NCI-H1092 treated with DMSO at 0.1 percent for 48 hours (cell line): ENCODE measurements at places on chromosomes 5 and 9.

GRCh38 chr5:168992687-168993086 is 308.3 kb downstream of the SLIT3 start:
- DNase-seq: no peak

GRCh38 chr9:133238851-133239532 is 29.9 kb upstream of the OBP2B start:
- no peak for DNase-seq

GRCh38 chr9:77440057-77440456 is 208.1 kb downstream of the GNA14 start:
- DNase-seq: peak; percentile 94

DNA sequence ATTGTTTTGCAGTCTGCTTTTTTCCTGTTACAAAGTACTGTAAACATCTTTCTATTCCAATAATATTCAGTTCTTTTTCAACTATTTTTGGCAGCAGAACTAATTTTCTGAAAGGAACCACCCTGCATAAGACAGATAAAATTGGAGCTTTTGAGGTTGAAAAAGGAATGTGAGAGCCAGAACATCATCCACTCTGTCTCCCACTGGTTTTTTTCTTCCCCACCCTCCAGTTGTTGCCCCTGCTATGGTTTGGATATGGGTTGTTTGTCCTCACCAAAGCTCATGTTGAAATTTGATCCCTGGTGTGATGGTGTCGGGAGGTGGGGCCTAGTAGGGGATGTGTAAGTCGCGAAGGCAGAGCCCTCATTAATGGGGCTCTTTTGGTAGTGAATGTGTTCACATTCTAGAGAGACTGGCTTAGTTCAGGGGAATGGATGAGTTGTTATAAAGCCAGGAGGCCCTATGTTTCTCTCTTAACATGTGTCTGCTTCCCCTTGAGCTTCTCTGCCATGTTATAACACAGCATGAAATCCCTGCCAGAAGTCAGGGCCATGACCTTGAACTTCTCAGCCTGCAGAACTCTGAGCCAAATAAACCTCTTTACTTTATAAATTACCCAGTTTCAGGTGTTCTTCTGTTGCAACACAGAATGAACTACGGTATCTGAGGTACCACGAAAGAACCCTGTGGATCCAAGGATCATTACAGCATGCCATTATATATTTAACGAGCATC is 34.8 kb upstream of the MAST4 start:
- no peak for DNase-seq

DNA sequence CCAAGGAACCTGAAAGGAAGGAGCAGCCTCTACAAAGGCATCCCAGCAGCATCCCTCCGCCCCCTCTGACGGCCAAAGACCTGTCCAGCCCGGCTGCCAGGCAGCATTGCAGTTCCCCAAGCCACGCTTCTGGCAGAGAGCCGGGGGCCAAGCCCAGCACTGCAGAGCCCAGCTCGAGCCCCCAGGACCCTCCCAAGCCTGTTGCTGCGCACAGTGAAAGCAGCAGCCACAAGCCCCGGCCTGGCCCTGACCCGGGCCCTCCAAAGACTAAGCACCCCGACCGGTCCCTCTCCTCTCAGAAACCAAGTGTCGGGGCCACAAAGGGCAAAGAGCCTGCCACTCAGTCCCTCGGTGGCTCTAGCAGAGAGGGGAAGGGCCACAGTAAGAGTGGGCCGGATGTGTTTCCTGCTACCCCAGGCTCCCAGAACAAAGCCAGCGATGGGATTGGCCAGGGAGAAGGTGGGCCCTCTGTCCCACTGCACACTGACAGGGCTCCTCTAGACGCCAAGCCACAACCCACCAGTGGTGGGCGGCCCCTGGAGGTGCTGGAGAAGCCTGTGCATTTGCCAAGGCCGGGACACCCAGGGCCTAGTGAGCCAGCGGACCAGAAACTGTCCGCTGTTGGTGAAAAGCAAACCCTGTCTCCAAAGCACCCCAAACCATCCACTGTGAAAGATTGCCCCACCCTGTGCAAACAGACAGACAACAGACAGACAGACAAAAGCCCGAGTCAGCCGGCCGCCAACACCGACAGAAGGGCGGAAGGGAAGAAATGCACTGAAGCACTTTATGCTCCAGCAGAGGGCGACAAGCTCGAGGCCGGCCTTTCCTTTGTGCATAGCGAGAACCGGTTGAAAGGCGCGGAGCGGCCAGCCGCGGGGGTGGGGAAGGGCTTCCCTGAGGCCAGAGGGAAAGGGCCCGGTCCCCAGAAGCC is 30.8 kb downstream of the CD180 start:
- DNase-seq: no peak

- DNase-seq: no peak
Measured at GRCh38 chr9:127049044-127049443, 73.4 kb downstream of the ANGPTL2 start.

DNA sequence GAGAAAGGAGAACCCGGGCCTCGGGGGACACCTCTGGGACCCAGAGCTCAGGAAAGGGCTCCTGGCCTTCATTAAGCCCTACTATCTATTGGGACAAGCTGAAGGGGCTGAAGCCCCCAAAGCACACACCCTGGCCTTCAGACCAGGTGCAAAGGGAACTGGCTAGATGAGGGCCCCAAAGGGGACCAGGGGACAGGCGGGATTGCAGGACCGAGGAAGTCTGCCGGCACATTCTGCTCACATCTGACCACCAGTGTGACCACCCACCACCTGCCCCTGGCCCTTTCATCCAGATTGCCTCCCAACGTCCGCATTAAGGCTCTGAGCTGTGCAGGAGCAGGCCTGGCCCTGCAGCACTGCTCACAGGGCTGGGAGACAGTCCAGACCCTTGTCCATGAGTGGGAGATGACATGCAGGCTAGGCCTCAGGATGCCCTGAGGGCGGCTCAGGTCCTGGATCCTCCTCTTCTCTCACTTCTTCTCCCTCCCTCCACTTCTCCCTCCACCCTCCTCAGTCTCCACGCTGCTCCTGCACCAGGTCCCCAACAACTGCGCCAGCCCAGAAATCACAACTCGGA is 19.2 kb downstream of the PSD2 start:
- DNase-seq: no peak

DNA sequence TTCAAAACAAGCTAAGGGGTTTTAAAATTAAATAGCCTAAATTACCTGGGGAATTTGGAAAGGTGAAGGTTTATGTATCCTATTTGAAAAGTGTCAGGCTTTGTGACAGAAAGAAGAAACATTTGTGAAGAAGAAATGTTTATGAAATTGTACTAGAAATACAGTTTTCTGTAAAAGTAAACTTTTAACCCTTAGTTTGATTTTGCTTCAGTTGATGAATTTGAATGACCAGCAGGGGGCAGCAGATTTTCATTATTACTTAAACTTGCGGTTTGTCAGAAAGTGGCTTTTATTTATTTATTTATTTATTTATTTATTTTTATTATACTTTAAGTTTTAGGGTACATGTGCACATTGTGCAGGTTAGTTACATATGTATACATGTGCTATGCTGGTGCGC is 58.1 kb downstream of the NNT start:
- DNase-seq: no peak

DNA sequence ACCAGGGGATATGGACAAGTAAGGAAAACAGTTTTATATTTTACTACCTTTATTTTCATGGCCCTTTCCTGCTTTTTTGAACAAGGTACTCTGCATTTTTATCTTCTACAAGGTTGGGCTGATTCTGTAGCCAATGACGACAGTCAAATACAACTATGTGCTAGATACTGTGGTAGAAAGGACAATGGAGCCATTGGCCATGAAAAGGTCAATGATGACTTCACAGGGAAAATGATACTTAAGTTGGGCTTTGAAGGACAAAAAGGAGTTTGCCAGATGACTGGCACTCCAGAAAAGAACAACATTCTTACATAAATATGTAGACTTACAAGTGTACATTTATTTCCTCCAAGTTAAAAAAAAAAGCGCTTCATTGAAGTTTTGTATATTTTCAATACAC is 663 bp downstream of the INSL6 start:
- DNase-seq: no peak

- no peak for DNase-seq
Measured at GRCh38 chr9:72497447-72498046, 23.9 kb upstream of the TMC1 start.

DNA sequence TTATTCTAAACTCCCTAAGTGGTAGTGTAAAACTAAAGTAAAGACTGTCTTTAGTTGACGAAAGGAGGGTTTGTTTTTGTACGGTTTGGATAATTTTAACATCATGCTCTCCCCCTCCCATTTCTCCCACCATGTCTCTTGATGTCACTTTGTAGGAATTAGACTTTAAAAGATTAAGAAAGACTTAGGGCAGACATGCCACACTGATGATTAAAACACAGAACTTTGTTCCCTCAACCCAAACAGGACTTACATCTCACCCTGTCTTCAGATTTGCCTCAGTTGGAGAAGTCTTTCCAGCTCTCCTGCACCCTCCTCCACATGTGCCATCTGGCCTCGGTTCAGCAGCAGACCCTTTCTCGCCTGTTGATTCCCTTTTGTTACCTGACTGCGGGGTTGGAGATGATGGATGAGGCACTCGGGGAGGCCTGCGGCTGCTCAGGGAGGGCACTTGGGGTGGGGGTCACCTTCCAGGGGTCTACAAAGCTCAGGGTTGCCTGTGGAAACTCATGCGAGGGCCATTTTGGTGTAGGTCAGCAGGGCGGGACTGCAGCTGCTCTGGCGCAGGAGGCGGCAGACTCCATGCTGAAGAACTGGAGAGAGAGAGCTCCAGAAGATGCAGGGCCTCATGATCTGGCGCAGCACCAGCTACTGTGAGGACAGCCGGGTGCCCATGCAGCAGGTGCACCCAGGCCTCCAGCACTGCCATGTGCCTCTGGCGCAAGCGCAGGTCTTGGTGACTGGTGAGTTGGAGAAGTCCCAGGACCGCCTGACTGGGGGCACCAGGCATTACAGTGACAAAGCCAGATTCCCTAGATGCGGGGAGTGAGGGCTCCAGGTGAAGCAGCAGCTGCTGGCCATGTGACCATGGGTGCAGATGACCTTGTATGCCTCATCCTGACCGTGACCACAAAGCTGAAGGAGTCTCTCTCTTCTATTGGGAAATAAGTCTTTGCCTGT is 24.5 kb upstream of the EXOC3 start:
- DNase-seq: peak; percentile 36

GRCh38 chr9:76394960-76395252 is 680 bp upstream of the RFK start:
- peak; percentile 86 for DNase-seq

DNA sequence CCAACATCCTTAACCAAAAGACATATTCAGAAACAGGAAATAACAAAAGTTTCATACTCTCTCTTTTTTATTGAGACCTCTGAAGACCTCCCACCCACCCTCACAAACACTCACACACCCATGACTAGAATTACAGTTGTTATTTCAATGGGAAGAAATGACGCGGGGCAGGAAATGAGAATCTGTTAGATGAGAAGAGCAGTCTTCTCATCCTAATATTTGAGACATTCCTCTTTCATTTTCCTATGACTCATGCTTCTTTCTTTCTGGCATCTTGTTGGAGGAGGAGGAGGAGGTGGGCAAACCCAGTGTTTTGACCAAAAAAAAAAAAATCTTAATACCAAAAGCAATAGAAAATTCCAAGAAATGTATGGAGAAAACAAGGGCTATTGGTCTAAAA is 179.5 kb upstream of the TARS1 start:
- no peak for DNase-seq
